Kidney tubule cell (primary cell): ENCODE measurements at places on chromosomes 12 and 14.

DNA sequence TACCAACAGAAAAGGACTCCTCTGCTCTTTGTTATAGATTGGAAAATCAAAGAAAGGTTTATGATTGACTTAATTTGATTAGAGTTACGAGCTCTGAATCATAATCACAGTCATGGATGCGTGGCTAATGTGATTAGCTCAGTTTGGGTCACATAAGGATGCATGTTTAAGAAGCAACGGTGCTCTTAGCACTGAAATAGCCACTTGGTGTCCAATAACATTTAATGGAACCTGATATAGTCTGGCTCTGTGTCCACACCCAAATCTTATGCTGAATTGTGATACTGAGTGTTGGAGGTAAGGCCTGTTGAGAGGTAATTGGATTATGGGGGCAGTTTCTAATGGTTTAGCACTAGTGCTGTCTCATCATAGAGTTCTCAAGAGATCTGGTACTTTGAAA, 501.6 kb downstream of the SLC6A15 start:
- DNase-seq: no peak

DNA sequence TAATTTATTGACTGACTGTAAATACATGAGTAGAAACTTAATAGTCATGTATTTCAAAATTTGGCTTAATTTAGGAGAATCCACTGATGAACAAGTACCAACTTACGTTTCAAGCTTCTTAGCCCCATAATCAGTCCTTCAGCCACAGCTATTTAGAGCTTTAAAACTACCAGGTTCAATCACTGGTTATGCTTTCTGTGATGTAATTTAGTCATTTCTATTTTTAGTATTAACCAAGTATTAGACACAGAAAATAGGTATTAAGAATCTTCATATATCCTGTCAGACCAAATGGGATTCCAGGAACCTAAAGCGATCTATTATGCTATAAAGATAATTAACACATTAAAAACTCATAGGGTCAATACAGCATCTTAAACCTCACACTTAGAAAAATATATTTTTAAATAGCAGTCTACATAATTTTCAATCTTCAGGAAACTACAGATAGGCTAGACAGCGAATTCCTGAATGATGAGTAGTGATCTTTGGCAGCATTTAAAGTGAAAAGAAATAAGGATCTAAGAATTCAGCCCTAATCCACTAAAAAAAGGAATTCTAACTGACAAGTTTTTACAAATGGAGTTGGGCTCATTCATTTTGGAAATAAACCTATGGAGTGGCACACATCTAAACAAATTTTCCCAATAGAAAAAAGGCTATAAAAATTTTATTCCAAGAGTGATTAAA, 51.5 kb downstream of the ZC3H14 start:
- DNase-seq: peak; percentile 56

GRCh38 chr12:117322428-117322827, 39.0 kb downstream of the NOS1 start:
- DNase-seq: no peak

DNA sequence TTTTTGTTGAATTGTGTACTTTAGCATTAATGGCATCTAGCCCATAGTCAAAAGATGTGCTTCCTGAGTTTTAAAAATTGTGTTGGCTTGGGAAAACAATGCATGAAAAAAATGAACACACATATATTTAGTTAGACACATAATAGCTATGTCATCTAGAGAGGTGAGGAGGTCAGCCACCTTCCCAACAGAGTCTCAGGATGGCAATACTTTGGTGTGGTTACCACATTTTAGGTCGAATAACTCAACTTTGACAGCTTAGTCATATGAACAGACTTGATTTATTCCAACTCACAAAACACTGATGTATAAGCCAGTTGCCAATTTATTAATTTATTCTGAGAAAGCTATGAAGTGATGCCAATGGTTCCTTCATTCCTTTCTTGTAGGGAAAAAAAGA, 114.0 kb downstream of the ETNK1 start:
- peak; percentile 76 for DNase-seq

- peak; percentile 21 for DNase-seq
Measured at GRCh38 chr12:119682639-119683252, 14.8 kb downstream of the PRKAB1 start.

DNA sequence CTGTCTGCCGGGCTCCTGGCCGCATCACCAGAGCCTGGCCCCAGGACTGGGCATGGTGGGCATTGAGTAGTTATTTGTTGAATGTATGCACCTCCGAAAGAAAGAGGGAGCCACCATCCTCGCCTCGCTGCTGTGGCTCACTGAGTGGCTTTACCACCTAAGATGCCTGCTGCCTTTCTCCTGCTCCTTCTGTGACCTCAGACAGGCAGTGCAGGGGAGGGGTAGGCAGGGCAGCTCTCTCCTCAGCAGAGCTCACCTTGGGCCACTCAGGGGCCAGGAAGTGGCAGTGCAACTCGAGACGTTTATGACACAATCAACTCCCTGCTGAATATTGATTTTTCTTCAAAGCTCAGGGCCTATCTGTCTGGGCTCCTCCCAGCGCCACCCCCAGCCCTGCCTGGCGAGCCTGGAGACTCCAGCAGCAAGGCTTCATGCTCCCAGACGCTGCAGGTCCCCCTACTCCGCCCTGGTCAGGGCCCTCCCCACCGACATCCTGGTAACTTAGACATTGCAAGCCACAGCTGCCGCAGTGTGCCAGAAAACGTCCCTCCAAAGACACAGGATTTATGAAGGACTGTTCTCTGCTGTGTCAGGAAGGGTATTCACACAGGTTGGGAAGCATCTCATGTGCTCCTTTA, 84.3 kb upstream of the DIO3 start:
- peak; percentile 42 for DNase-seq

- no peak for DNase-seq
Measured at GRCh38 chr14:101598571-101599233, 37.4 kb downstream of the DIO3 start.

DNA sequence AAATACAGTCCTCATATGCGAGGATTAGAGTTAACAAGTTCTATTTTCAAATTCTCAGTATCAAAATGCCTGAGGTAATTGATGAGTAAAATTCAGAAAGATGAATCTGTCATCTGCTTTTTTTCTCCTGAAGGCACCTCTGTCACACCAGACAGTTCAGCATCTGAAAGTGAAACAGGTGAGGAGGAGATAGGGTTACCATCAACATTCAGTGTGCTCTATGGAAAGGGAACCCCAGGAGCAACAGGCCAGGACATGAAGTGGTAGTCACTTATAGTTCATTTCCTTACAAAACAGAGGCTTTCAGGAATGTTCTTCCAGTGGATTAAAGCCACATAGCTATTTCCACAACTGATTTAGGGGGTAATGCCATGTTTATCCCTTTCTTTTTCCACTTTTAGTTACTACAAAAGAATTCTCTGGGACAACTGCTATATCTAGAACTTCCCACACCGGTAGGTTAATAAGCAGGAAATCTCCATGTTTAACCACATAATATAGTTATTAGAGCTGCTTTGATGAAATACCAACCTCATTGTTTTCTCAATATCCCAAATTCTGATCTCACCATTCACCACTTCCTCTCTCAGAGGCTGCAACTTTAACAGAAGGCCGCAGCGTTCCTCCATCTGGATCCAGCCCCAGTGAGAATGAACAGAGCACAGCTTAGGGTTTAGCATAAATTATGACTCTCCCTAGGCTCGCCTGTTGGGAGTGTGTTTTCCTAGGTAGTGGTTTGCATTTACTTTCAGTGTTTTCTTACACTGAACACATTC, 177.0 kb upstream of the CNTN1 start:
- peak; percentile 1 for DNase-seq

- DNase-seq: no peak
Measured at GRCh38 chr12:119868992-119869391, 8.1 kb downstream of the CIT start.

DNA sequence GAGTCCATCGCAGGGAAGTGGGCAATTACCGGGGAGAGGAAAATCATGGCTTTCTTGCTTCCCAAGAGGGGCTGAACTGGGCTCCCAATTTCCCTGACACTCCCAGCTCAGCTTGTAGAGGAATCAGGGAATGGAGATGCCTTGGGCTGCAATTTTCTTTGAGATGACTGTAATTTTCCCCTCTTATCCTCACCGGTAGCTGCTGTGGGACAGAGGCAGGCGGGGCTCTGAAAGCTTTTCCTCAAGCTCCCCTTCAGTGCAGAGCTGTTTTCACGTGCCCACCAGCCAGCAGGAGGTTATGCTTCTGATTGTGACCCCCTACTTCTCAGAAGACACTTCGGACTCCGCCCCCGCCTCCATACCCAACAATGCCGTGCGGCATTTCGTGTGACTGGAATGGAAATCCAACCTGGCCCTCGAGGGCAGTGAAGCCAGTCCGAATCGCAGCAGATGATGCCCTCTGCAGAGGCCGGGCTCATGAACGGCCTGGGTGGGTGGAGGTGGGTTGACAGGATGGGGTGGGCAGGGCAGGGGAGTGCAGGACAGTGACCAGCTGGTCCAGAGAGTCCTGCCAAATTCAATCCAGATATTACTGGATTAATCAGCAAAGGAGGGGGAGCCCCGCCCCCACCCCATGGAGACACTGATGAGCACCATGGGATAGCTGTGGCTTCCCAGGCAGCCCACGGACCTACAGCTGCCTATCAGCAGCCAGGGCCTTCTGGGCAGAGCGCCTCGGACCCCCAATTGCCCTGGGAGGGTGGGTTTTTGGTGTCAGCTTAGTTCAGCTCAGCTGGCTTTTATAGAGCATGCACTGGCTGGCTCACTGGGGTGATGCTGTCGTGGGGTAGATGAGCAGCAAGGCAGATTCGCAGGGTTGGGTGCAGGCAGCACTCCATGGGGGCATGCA, 37.6 kb downstream of the RTL1 start:
- no peak for DNase-seq

GRCh38 chr14:39733741-39734140, 301.5 kb upstream of the FBXO33 start:
- DNase-seq: peak; percentile 16

DNA sequence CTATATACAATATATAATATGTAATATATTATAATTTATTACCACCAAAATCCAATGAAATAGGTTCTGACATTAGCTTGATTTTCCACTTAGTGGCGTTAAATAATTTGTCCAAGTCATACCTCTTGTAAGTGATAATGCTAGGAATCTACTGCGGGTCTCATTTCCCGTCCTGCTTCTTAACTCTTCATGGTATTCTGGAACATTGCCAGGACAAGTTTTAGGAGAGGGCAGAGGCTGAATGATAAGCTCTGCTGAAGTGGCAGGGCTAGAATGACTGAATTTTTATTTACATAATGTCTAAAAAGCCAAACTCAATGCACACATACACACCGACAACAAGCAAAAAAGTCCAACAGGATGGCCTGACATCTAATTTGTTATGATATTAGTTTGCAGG, 70.4 kb upstream of the PTPRQ start:
- no peak for DNase-seq

- peak; percentile 45 for DNase-seq
Measured at GRCh38 chr14:105012171-105012985, 8.5 kb downstream of the CDCA4 start.

DNA sequence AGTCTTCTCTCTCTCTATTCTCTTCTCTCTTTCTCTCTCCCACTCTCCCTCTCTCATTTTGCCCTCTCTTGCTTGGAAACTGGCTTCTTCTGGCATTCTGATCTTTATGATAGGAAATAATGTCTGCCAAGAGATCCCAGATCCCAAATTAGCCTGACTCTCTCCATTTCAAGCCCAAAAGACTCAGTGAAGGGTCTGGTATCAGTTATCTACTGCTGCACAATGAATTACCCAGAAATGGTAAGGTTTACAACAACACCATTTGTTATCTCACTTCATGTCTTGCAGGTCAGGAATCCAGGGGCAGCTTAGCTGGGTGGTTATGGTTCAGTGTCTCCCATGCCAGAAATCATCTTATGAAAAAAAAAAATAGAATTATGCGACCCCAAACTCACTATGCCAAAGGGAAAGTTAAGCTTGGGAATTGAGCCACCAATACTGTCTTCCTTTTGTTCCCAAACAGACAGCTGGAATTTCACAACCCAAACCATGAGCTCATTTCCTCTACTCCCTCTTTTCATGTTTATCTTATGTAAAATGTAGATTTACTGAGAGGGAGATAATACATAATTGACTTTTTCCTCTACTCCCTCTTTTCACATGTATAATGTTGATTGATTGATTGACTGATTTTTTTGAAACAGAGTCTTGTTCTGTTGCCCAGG, 67.8 kb upstream of the FICD start:
- DNase-seq: no peak

GRCh38 chr12:53431187-53431586, 7.5 kb downstream of the AMHR2 start:
- no peak for DNase-seq

- peak; percentile 63 for DNase-seq
Measured at GRCh38 chr12:62933220-62933601, 1.7 kb downstream of the PPM1H start.

DNA sequence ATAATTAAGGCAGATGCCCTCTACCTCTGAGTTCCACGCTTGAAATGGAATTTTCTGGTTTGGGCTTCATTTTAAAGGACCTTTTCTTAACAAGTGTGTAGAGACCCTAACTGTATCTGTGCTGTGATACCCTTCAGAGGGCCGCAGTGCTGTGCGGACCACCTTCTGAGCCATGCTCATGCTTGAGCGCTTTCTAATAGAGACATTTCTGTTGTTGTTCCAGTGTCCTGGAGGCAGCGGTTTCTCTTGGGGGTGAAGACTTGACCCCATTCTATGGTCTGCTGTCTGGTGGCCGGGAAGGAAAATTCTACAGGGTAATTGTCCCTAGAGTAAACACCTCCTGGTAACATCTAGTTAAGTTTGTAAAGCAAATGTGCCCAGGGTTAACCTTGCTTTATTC, 46.7 kb upstream of the BCL7A start:
- DNase-seq: no peak

- DNase-seq: no peak
Measured at GRCh38 chr12:126290456-126290855, 1225.2 kb downstream of the AACS start.

DNA sequence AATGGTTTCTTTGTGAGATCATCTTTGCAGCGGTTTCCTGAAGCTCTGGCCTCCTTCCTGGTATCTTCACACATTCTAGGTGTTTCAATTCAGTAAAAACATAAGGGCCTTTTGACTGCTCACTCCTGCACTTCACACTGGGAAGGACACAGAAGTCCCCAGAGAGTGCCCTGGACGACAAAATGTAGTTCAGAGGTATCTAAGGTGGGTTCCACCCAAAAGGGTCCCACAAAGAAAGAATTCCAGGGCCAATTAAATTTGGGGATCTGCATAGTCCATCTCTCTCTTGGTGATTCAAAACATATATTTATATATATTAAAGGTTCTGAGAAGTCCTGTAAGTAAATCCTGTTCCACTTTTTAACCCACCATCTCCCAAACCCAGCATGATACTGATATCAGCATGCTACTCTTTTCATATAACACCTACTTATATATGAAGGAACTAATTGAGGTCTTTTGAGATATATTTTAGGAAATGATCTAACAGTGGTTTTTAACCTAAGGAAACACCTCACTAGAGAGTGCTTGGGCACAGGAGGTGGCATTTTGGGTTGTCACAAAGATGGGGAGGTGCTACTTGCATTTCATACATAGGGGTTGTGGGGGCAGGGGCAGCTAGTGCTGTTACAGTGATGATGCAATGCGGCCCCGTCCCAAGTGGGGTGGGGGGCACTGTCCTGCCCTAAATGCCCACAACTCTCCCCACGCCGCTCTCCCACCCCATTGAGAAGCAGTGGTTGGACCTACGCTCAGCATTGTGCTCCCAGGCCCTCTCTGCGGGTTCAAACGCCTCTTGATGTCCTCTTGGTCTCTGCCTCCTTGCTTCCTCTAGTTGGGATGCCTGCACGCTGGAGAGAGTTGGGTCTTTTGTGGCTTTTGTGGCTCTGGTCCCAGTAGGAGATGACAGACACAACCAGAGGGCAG, 109.4 kb downstream of the ARF6 start:
- no peak for DNase-seq

- no peak for DNase-seq
Measured at GRCh38 chr14:68460541-68460940, 332.3 kb downstream of the ZFP36L1 start.
